Psoas muscle (tissue), 8 donors: ENCODE measurements at places on chromosomes 16 and 17. TPM values are rescaled to one million over a fixed set of nuclear protein-coding genes. Genes with fewer than 3 reads are reported as not detected.

DNA sequence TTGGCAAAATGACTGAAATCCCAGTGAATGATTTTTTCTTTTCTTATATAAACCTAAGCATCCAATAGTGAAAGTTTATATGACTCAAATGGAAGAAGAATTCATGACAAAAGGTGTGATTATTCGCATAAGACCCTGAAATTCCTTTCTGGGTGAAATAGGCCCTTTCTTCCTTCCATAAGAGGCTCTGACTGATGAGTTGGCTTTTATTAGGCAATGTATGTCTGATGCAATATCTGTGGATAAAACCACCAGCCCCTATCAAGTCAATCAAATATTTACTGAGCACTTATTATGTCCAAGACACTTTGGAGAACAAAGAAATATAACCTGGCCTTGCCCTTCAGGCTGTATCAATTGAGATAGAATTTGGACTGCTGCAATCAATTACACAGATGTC is 316.6 kb downstream of the CDH13 start:
- DNase-seq, result no peak

BRIP1 gene
- not detected for polyA plus RNA-seq

ZNF652 gene
- polyA plus RNA-seq, result 15.5 TPM

PRR35 gene
- polyA plus RNA-seq, result not detected

TBX4 gene
- polyA plus RNA-seq, result not detected
